ENCODE measurements at places on chromosomes 13 and 19. TPM values are rescaled to one million over a fixed set of nuclear protein-coding genes. Genes with fewer than 3 reads are reported as not detected.

BST2 gene
- polyA plus RNA-seq, result 102 TPM

SYDE1 gene
- 14.4 TPM for polyA plus RNA-seq

SMAD9 gene
- 30.6 TPM for polyA plus RNA-seq

ONECUT3 gene
- polyA plus RNA-seq, result not detected

OR10H1 gene
- polyA plus RNA-seq, result 0.04 TPM

KLK3 gene
- 0.42 TPM for polyA plus RNA-seq
